Activated T-cell treated with anti-CD3 and anti-CD28 coated beads for 4 hours (primary cell): ENCODE measurements at places on chromosomes 6 and 20.

DNA sequence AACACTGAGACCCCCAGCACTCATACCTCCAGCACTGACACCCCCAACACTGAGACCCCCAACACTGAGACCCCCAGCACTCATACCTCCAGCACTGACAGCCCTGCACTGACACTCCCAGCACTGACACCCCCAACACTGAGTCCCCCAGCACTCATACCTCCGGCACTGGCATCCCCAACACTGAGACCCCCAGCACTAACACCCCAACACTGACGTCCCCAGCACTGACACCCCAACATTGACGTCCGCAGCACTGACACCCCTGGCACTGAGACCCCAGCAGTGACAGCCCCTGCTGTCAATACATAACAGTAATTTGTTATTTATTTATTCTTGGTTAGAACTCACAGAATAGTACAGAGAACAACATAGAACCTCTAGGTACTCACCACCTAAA, 58.0 kb downstream of the ERMARD start:
- DNase-seq: no peak

- DNase-seq: no peak
Measured at GRCh38 chr20:23111944-23112342, 25.8 kb upstream of the CD93 start.

DNA sequence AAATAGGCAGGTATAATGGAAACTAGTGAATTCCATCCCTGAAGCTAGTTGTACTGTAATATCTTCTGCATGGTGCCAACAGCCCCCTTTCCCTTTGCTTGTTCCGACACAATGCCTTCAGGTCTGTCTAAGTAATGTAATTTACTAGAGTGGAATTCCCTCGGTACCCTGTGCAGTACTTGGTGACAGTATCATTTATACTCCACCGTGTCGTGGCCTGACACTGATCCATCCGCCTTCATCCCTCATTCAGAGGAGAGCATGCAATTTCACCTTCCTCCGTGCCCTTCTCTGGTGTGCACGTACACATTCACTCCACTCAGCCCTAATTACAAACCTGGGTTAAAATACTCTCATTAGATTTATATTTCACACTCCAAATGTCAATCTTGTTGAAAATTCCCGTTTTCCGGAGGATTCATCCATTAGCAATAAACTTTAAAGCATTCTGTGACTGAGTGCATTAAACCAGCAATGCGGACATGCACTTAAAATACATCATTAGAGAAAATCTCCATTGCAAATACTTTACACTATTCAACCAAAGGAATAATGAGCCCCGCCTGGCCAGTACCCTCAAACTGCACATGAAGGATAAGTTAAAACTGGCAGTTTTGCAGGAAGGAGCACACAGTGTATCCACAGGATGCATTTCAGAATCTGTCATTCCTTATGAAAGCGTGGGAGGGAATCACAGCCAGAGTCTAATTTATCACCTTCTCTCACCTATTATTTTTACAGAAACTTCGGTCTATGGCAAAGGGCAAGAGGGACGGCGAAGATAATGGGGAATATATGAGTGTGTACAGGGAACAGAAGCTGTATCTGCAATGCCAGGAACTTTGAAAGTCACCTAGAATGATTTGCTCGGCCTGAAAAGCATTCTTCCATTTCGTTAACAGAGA, 182.5 kb downstream of the GJA10 start:
- no peak for DNase-seq

- DNase-seq: no peak
Measured at GRCh38 chr20:5313916-5314315, 2.8 kb downstream of the PROKR2 start.

DNA sequence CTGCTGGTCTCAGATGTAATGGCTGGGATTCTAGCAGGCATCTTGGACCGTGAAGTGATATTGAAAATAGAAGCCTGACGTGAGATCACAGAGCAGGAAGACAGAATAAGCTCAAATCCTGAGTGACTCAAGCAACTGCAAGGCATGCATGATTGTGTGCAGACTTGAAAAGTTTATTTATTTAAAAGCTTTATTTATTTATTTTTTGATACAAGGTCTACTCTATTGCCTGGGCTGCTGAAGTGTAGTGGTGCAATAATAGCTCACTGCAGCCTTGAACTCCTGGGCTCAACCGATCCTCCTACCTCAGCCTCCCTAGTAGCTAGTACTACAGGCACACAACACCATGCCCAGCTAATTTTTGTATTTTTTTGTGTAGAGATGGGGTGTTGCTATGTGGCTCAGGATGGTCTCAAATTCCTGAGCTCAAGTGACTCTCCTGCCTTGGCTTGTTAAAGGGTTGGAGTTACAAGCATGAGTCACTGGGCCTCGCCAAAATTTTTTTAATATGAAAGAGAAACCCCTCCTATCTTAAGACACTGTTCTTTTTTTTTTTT, 40.1 kb upstream of the RNF144B start:
- no peak for DNase-seq

DNA sequence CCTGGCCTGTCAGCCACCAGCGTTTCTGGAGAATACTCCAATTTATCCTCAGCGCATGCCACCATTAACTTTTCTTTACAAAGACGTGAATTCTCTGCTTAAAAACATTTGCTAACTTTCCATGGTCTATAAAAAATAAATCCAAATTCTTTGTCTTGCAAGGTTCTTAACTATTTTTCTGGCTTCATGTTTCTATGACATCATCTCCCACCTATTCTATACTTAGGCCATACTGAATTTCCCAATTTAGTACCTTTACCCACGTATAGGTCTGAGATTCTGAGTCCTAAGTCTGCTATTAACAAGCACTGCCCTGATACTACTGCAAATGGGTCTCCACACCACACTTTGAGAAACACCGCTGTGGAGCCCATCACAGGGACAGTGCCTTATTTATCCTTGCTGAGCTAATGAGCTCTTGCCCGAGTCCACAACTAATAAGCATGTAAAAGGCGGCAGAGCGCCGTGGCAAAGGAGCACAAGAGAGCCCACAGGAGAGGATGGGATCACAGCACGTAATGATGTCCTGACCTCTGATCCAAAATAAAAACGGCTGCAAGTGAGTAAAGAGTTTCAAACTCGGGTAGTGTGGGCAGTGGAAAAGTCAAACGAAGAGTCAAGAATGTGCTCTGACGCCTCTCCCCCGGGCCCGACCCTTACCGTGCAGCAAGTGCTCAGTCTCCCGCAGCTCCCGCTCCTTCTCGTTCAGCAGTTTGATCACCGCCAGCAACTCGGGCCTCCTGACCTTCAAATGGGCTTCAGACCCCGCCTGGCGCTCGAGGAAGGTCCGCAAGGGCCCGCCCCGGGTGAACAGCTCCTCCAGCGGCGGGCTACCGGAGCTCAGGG, 519 bp downstream of the MTRF1L start:
- DNase-seq: no peak

GRCh38 chr6:133705066-133705465, 183.8 kb upstream of the TCF21 start:
- DNase-seq: no peak

DNA sequence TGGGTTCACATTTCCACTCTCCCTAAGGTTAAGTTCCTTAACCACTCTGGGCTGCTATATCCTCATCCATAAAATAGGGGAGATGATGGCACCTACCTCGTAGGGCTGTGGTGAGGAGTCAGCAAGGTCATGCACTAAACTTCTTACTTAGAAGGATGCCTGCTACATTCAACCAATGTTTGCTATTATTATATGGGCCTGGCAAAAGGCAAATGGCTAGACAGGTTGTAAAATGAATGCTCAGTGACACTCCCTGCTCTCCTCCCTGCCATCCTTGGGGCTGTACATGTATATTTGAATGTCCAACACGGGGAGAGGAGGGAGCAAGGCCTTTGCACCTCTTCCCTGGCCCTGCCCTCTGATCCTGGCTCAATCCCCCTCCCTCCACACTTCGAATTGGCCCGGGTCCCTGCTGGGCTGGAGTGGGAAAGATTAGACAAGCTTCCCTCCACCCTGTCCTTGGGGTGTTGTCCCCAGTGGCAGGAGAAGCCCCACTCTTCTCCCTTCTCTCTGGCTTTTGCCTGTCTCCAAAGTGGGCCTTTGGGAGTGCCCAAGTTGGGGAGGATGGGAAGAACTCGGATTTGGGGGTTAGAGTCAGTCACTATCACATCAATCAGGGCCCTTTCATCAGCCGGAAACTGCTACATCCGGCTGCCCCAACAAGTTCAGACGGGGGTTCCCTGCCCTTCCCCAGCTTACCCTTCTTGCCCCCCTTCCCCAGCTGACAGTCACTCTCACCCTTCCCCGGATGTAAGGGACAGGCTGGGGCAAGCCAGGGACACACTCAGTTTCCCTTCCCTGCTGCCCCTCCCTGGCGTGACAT, 36.3 kb upstream of the VEGFA start:
- no peak for DNase-seq

DNA sequence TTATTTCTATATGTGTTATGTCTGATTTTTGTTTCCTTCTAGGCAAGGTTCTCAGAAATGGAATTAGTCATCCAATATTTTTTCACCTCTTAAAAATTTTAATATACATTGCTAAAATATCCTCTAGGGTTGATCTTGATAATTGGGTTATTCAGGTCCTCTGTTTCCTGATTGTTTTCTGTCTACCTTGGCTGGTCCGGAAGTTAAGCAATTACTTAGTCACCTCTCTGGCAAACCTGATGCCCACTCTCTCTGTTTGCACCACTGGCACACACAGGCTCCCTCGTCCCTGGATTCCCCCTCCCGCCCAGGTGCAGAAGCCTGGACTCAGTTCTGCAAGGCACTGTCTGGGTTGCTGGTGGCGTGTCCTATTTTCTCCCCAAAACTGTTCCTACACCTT, 27.7 kb downstream of the CST9L start:
- DNase-seq: no peak

- no peak for DNase-seq
Measured at GRCh38 chr6:28901831-28902230, 22.0 kb downstream of the TRIM27 start.

DNA sequence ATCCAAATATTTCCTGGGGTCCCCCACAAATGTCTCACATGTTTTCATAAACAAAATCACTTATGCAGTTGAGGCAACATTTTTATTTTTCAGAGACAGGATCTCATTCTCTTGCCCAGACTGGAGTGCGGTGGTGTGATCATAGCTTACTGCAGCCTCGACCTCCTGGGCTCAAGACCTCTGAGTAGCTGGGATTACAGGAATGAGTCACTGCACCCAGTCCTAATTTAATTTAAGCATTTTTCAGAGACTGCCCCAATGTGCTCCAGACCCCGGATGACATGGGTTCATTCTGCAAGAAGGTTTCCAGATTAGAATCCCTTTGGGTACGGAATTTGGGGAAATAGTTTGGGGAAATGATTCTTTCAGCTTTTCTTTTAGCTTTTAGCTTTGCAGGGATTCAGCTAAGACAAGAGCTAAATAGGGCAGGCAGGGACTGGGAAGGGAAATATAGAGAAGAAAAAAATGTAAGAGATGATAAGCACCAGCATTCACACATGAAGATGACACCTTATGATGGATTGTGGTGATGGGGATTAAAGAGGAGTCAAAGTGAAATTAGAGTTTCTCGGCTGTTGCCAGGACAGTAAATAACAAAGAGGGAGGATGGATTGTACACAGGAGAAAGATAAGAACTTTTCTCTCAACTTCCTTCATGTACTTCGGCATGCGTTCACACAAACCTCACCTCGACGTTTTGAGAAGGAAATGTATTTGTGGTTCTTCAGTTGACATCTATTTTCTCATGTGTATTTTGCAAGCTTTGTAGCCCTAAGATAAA, 169.4 kb upstream of the TAB2 start:
- no peak for DNase-seq

DNA sequence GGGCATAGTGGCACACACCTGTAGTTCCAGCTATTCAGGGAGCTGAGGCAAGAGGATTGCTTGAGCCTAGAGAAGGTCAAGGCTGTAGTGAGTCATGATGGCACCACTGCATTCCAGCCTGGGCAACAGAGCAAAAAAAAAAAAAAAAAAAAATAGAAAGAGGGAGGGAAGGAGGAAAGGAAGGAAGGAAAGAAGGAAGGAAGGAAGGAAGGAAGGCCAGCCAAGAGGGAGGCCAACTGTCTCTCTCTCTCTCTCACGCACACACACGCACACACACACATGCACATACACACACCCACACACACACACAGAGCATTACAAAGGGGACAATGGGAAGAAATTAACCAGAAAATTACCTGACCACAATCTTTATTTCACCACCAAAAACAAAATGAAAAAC, 50.6 kb upstream of the COL9A1 start:
- DNase-seq: no peak

DNA sequence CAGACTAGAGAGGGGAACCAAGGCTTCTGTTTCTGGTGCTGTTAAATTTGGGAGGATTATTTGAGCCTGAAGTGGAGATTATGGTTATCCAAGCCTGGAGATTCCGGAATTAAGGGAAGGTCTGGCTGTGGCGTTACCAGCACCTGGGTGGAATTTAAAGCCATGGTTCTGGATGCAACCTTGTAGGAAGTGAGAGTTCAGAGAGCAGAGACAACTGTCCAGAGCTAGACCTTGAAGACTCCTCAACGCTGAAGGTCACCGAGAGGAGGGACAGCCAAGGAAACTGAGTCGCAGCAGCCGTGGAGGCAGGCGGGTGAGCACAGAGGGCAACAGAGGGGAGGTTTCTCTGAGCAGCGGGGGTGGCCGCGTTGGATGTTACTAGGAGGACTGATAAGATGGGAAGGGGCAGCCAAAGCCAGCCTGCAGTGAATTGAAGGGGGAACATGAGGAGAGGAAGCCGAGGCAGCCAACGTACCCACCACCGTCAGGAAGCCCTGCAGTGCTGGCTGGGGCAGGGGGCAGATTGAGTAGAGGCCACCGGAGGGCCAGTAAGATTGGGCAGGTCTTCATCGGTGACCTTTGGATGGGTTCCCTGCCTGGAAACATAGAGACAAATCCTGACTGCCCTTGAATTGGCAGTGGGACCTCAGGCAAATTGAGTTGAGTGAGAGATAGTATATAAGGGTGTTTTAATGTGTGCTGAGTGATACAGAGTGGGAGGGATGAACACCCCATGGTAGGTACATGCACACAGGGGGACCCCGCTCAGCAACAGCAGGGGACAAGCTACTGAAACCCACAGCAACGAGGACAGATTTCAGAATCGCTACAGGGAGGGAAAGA, 90.3 kb downstream of the SNX5 start:
- DNase-seq: no peak

GRCh38 chr6:6737671-6738070, 149.2 kb downstream of the LY86 start:
- no peak for DNase-seq

DNA sequence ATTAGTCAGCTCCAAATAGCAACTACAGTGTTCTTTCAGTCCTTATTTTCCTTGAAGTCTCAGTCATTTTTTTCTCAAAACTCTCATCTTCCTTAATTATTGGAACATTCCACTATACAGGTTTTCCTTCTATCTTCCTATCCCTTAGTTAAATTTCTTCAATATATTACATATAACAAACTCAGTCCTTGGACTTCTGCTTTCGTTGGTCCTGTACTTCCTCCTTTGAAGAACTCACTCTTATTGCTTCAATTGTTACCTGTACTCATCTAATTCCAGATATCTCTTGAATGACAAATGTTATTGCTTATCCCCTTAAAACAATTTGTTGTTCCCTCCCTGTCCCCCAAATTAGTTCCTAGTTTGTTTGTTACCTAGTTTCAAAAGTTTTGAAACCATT, 67.7 kb upstream of the NOTCH4 start:
- DNase-seq: no peak
